ENCODE measurements at places on chromosomes 5 and 9.
A peak's percentile ranks its signal among the peaks of the same experiment; 100 is the strongest.

DNA sequence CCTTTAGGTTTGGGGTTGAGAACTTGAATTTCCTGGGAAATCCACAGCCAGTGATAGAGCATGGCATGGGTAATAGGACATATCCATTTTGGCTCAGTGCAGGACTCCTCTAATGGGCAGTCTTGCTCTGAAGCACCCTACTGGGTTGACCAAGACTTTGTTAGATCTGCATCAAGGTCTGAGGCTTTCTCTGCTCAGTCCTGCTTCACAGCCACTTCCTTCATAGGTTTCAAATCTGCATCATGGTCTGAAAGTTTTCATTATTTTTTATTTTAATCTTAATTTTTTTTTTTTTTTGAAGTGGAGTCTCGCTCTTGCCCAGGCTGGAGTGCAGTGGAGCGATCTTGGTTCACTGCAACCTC, 36.5 kb downstream of the KIF2A start:
- no peak for DNase-seq

DNA sequence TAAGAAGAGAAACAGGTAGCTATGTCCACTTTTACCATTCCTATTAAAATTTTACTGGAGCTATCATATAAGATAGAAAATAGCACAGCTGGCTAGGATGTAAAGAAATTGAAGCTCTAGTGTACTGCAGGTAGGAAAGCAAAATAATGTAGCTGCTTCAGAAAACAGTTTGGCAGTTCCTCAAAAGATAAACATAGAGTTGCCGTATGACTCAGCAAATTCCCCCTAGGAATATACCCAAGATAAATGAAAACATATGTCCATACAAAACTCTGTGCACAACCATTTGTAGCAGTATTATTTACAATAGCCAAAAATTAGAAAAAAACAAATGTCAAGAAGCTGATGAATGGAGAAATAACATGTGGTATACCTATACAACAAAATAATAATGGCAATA, 64.6 kb upstream of the SHISAL2B start:
- peak; percentile 9 for DNase-seq

GRCh38 chr9:16575142-16575985, 295.1 kb downstream of the BNC2 start:
- DNase-seq: no peak

DNA sequence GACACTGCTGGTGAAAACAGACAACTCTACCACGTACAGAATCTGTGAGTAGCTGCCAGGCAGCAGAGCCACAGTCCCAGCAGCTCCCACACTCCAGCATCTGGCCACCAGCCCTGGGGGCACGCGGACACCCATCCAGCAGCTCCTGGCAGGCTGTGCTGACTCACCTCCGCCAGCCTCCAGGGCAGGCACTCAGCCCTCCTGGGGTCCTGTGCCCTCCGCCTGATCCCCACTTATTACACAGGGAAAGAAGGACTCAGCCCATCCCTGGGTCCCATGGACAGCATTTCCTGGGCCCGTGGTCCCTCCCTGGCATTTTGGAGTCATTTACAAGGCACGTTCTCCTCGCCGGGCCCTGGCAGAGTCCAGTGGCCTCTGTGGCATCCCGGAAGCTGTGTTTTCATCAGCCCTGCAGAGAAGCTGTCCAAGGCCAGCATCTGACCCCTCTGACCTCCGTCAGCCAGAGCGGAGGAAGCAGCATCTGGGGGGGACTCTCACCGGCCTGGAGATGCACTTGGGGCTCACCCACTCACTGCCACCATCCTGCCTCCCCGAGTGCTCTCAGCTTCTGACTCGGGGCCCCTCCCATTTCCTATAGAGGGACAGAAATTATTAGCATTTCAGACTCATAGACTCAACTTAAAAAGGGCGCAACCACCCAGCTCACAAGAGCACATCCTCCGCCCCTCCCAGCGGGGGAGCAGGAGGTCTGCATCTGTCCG, 21.6 kb downstream of the PAEP start:
- DNase-seq: no peak

DNA sequence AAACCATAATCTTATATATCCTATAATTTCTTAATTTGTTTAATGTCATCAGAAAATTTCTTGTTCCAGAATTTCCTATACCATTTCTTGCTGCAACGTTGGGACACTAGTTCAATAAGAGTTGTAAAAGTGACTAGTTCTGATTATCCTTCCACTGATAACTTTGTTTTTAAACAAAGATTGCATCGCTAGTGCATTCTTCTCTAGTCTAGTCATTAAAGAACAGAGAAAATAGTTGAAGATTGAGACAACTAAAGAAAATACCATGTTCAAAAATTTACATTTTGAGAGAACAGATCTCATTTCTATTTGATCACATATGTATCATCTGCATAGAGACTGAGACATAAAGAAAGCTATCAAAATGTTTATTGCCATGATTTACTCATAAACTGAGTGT, 1888.2 kb downstream of the EFNA5 start:
- no peak for DNase-seq

GRCh38 chr9:33288828-33289483, 1.4 kb upstream of the NFX1 start:
- no peak for DNase-seq

GRCh38 chr9:70614786-70615463, 200.5 kb upstream of the KLF9 start:
- no peak for DNase-seq

- DNase-seq: peak; percentile 42
These were observed 7.3 kb downstream of the SH3RF2 start for GRCh38 chr5:145943674-145944121.

DNA sequence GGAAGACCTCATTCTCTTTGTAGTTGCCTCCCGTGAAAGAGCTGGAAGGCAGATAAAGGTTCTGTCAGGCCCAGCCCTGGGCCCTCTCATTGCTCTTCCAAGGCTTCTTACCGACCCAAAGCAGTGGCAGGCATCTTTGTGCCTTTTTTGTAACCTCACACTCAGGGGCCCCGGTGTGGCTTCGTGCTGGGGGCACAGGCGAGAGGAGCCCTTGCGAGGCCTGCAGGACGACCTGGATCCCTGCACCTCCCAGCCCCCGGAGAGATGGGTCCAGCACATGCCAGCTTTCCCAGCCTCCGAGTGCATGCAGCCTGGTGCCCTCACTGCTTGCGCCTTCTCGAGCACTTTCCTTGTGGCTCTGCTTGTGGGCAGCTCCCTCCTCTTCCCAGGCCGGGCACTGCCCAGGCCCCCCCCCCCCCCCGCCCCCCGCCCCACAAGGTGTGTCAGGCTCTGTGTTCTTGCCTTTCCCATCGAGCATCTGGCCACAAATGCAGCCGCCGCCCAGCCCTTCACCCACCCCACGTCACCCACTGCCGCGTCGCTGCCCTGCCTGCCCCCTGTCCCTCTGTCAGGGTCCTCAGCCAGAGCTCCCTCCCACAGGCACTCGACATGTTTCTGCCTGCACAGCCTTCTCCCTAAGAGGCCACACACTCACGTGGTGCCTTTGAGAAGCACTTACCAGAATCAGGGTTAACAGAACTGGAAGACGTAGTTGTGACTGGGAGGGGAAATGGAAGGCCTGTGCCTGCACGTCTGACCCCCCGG, 63.7 kb upstream of the CACNA1B start:
- no peak for DNase-seq

- DNase-seq: no peak
These were observed 3.2 kb upstream of the AKNA start for GRCh38 chr9:114390952-114391351.

- no peak for DNase-seq
These were observed 10.9 kb downstream of the RALGDS start for GRCh38 chr9:133109931-133110650.

DNA sequence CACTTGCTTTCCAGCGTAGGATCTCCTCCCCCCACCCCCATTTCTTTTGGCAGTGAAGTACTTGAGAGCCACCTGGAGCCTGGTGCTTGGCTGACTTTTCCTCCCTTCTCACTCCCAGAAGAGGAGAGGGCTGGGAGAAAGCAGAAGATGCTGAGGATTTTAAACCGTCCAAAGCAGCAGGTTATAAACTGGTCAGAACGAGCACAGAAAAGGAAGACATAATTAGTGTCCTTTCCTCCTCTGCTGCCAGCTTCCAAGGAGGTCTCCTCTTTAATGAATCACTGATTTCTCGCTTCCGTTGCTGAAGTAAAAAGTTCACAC, 563 bp upstream of the FGF10 start:
- DNase-seq: no peak

- no peak for DNase-seq
These were observed 7.7 kb upstream of the DMRT2 start for GRCh38 chr9:1042466-1042865.

DNA sequence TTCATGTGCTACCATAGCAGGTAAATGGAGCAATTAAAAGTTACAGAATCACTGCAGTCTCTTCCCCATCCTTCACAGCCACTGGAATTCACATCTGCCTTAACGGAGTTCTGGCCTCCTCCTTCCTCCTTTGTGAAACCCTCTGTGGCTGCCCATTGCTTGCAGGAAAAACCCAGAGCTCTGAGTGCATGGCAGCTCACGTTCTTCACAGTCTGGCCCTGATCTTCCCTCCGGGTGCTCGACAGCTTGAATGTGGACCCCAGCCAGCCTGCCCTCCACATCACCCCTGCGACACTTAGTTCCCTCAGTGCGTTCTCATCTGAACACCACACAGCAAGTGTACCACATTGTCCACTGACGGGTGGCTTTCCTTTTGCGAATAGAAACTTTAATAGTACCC, 63.2 kb upstream of the RUFY1 start:
- DNase-seq: no peak

DNA sequence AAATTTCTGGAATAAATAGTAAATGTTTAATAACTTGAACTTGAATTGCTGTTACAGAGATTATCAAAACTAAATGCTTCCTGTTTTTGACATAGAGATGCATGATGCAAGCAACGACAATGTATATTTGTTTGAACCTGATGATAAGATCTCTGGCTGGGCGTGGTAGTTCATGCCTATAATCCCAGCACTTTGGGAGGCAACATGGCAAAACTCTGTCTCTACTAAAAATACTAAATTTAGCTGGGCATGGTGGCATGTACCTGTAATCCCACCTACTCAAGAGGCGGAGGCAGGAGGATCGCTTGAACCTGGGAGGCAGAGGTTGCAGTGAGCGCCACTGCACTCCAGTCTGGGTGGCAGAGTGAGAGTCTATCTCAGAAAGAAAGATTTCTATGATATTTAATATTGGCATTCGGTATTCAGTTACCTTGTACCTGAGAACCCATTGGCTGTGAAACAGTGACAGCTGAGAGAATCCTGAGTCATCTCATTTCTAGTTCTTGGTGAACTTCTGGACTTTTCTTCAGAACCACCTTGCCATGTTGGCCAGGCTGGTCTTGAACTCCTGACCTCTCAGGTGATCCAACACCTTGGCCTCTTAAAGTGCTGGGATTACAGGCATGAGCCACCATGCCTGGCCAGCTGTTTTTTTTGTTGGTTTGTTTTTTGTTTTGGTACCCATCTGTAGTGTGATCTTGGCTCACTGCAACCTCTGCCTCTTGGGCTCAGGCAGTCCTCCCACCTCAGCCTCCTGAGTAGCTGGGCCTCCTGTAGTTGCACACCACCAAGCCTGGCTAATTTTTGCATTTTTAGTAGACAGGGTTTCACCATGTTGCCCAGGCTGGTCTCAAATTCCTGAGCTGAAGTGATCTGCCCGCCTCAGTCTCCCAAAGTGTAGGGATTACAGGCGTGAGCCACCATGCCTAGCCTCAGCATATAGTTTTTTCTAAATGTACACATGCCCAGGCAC, 10.0 kb upstream of the FGF18 start:
- DNase-seq: no peak

- no peak for DNase-seq
These were observed at the start of gene LRRC70 for GRCh38 chr5:62578540-62578939. TSS of gene LRRC70 (plus strand) at chr5:62578819. CDS start at chr5:62579439, 620 bp downstream.

DNA sequence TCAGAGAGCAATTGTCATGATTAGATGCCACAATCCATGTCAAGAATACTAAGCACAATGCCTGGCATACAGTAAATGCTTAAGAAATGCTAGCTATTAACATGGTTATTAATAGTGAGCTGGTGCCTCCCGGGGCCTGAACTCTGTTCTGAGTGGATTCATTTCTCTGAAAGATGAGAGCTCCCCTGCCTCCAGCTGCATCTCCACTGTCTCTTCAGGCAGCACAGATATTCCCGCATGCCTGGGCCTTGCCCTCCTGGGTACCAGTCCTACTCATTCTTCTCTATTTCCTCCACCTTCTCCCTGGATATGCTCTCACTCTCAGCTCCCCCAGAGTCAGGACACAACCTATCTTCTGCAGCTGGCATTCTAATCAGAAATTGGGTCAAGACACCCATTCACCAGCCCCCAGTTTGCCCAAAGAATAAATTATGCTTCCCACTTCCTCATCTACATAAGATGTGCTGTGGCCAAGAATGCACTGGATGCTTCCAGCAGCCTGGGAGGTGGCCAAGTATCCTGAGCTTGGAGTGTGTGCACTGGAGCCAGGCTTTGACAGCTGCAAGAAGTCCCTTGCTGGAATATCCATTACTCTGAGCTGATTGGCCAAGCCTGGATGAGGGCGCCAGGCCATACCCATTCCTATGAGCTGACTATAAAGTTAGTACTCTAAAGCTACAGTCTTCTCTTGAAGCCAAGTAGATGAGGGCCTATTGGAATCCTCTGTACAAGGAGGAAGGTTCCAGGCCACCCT, 669.0 kb downstream of the ACTL7B start:
- no peak for DNase-seq

GRCh38 chr9:108787690-108788048, 68.1 kb downstream of the ACTL7B start:
- DNase-seq: no peak

- no peak for DNase-seq
These were observed 2.6 kb downstream of the ZNF79 start for GRCh38 chr9:127426756-127427155.

- DNase-seq: no peak
These were observed 37.9 kb downstream of the NRG2 start for GRCh38 chr5:140005145-140005591.

DNA sequence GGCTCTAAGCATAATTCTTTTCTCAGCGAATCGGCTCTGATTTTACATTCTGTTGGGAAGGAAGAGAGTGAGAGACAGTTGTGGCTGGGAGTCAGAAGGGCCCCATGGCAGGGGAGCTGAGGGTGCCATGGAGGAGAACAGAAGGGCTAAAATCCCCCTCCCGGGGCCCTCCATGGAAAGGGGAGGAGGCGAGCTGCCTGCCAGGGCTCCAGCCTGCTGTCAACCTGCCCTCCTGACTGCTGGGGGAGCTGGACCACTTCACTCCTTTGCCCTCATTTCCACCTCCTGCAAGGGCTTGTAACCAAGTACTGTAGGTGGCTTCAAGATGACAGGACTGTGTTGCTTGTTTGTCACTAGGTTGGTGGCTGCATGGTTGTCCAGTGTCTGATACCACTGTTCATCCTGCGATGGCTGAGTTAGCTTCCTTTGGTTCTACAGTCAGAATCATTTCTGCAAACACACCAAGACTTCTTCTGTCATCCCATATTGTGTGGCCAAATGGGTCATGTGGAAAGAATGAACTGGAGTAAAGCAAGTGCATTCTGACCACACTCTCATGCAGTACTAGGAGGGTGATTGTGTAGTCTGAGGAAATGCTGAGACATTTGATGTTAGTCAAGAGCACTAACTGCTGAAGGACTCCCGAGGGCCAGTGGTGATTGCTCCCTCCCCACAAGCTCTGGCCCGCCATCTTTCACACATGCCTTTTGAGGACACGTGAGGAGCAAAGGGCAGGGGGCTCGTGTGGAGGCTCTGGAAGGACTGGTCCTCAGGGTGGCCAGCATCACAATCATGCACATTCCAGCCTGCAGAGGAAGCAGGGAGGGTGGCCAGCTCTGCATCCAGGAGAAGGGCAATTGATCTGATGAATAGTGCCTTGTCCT, 307.2 kb downstream of the GADD45G start:
- no peak for DNase-seq
